NCI-H2081 treated with DMSO at 0.1 percent for 48 hours (cell line): ENCODE measurements at places on chromosomes 1 and 21.

DNA sequence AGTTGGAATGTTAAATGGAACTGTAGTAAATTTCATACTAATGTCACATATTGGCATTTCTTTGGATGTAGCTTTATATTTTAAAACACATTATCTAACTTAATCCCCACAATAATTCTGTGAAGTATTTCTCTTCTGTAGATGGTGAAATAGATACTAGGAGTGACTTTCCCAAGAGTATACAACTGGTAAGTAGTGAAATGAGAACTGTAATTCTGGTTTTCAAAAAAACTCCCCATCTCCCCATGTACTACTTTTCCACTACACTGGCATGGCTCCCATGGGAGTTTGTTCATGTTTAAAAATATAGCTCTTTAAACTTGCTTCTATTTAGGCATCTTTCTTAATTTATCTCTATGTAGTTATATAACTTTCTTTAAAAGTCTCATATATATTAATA lies 10.2 kb downstream of the CHML start:
- no peak for DNase-seq

GRCh38 chr1:227459326-227459841 lies 104.0 kb upstream of the ZNF678 start:
- DNase-seq: no peak

DNA sequence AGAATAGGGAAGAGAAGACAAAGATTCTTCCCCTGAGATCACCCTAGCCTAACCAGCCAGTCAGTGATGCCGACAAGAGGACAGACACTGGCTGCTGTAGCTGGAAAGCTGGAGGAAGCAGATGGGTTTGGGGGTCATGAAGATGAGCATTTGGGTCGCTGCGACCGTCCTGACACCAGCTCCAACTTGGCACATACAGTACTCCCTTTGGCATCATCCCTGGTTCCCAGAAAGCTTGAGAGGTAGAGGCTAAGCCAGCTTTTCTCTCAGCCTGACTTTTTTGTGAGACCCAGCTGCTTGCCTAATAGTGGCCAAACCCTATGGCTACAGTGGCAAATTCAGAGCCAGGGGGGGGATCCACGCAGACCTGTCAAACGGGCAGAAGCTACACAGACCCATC lies 43.0 kb upstream of the IKBKE start:
- DNase-seq: no peak

DNA sequence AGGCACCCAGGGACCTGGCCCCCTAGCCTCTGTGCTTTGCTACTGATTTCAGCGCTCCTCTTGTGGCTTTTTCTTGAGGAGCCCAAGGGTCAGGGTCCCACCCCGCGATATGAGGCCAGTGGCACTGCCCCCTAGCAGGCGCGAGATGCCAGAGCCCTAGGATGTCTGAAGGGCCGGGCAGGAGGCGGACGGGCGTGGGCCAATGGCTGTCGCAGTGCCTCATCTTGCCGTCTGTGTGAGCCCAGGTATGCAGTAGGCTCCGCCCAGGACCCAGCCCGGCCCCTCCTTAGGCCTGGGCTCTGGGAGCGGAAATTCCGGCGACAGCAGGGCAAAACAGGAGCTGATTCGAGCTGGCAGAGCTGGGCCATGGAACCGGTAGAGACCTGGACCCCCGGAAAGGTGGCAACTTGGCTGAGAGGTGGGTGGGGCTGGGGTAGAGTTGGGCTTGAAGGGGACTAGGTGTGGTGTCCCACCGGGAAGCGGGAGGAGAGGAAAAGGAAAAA lies at the start of gene CNKSR1:
Gene CNKSR1, plus strand, starts transcription at position 310 of the 503 bp plus-strand sequence. Its CDS starts 57 bp downstream, at position 367.
- DNase-seq: no peak

DNA sequence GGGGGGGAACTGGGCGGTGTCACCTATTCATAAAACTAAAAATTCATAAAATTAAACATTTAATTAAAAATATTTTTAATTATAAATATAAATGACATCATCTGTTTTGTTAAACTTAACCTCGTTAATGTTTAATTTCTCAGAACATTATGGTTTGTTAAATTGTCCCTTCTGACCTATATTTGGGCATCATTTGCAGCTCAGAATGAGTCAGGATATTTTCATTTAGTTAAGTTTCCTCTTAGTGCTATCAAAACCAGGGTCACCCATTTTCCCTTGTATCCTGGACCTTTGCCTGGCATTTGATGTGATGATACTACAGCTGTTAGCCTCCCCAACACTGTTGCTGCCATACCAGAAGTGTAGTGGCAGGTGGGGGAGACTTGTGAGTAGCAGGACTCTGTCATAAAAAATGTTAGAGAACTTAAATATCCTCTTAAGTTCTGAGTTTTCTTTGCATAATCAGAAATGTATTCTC lies 30.3 kb downstream of the TSNAX start:
- no peak for DNase-seq

DNA sequence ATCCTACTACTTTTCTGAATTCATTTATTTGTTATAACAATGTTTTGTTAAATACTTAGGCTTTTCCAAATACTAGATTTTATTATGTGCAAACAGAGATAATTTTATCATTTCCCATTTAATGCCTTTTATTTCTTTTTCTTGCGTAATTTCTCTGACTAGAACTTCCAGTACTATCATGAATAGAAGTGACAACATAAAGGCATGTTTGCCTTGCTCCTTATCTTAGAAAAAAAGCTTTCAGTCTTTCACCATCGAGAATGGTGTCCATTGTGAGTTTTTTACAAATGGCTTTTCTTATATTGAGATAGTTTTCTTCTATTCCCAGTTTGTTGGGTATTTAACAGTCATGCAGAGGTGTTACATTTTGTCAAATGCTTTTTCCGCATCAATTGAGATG lies 453.1 kb upstream of the ZP4 start:
- no peak for DNase-seq

DNA sequence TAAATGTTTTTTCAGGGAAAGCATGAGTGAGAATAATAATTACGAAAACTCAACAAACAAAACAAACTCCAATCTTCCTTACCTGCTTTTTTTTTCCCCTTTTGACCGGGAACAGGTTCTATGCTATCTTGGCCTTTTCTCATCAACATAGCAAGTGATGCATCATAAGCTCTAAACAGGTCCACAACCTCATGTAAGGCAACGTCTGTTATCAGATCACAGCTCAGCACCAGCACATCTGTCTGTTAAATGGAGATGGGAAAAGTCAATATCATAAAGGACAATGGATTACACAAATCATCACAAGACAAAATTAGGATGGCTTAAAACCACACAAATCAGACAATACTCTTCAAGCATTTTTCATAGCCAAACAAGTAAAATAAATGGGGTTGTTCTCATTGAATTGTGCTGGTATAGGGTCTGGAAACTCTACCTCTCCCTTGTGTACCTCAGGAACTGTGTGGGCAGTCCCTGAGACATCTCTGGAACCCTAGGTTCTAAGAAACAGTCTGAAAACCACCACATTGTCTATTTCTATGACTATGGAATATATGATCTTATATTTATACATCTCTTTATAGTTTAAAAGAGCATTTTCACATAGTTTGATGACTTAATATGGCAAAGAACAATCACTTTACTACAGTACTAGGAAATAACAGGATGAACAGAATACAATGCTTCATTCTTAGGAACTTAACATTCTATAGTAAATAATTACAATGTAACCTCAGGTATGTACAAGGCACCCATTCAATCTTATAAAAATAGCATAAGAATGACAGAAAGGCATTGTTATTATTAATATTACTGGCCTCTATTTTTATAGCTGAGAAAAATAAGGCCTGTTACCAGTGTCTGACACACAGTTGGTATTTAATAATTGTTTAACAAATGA lies 44.7 kb downstream of the EIF2B3 start:
- DNase-seq: no peak

DNA sequence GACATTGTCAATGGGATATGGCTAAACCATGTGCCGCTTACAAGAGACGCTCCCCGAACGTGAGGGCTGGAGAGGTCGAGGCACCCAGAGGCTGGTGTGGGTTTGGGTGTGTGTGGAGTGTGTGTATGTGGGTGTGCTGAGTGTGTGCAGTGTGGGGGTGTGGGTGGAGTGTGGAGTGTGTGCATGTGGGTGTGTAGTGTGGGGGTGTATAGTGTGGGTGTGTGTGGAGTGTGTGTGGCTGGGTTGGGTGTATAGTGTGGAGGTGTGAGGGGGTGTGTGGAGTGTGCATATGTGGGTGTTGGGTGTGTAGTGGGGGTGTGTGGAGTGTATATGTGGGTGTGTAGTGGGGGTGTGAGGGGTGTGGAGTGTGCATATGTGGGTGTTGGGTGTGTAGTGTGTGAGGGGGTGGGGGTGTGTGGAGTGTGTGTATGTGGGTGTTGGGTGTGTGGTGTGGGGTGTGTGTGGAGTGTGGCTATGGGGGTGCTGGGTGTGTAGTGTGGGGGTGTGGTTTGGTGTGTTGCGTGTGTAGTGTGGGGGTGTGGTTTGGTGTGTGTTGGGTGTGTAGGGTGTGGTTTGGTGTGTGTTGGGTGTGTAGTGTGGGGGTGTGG lies 42.2 kb downstream of the SLC19A1 start:
- no peak for DNase-seq

DNA sequence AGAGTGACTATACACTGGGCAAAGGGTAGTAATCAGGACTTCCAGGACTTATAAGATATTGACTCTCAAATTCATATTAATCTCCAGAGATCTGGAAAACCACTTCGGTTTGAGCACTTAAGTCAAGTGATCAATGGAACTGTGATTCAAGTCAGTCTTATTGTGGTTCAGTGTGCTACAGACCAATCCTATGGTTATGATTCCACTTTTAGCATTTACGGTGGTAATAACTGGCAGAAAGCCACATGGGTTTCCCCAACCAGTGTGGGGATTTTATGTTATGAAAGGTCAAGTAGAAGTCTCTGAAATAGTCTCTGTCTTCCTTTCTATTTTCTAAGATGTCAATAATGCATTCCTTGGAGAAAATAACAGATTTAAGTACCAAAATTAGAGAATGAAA lies 151.3 kb upstream of the NEGR1 start:
- no peak for DNase-seq

- no peak for DNase-seq
Observed at GRCh38 chr1:44594353-44594752, 79.9 kb downstream of the TMEM53 start.

GRCh38 chr1:39959651-39960333 lies 4.8 kb downstream of the MFSD2A start:
- no peak for DNase-seq

DNA sequence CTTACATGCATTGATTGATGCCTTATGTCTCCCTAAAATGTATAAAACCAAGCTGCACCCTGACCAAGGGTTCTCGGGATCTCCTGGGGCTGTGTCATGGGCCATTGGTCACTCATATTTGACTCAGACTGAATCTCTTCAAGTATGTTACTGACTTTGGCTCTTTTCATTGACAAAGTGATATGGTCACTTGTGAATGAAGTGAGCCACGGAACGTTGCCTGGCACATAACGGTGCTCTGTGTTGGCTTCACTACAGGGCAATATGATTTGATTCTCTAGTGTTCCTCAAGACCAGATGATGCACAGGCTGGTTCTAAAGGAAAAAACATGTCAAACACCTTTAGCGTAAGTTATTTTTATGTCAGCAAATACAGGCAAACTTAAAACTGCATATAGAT lies 11.4 kb upstream of the IL10RB start:
- no peak for DNase-seq

GRCh38 chr1:162541619-162542141 lies 19.8 kb upstream of the UAP1 start:
- no peak for DNase-seq

- no peak for DNase-seq
Observed at GRCh38 chr1:92842082-92843045, 10.5 kb downstream of the RPL5 start.

DNA sequence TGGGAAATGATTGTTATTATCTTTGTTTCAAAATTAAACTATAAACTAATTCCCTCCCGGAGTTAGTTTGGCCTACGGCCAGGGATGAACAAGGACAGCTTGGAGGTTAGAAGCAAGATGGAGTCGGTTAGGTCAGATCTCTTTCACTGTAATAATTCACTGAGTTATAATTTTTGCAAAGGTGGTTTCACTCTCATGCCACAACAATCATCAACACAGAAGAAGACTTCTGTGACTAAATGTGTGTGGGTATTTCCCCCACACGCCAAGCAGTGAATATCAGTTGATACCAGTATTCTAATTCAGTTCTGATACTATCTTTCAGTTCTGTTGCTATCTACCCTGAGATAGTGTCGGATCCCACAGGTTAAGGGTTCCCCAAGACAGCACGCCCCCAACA lies 215.1 kb downstream of the S1PR1 start:
- DNase-seq: no peak

- no peak for DNase-seq
Observed at GRCh38 chr1:12540580-12541273, 77.3 kb downstream of the DHRS3 start.

DNA sequence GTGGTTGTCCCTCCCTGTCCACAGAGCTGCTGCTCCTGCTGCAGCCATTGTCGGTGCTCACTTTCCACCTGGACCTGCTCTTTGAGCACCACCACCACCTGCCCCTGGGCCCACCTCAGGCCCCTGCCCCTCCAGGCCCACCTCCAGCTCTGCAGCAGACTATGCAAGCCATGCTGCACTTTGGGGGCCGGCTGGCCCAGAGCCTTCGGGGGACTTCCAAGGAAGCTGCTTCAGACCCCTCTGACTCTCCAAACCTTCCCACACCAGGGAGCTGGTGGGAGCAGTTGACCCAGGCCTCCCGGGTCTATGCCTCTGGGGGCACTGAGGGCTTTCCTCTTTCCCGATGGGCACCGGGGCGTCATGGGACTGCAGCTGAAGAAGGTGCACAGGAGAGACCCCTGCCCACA lies 5.9 kb downstream of the RUSC1 start:
- no peak for DNase-seq

DNA sequence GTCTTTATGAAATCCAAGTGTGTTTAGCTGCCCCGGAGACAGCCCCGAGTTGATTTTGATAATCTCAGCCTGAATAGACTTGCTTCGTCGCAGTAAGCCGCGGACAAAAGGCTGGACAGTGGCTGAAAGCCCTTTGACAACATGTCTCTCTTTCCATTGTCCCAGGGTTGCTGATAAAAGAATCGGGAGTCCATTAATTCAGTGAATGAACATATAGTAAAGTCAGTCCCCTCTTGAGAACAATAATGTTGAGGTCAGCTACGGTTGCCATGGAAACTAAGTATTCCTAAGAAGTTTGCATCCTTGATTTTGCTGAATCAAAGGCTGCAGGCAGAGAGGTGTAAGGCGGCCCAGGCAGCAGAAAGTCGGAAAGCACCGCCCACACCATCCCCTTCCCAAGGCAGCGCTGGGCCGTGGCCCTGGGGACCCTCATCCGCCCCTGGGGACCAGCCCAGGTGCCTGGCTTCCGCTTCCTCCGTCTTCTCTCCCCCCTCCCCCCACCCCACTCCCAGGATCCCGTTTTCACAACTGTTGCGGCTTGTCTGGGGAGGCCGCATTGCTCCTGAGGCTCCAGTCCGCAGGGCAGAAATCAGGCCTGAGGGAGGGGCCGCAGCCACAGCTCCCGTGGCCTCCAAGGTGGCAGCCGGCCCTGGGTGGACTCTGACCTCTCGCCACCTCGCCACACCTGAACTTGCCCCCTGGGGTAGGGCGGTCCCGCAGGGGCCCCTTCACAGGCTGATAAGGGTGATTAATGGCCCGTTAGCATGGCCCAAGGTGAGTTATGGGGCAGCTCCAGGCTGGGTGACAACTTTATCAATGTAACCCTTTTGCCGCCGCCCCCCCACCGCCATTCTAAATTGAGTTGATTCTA lies 180.9 kb downstream of the PRDM16 start:
- no peak for DNase-seq
